Activated CD8-positive, alpha-beta T cell treated with anti-CD3 and anti-CD28 coated beads for 36 hours (primary cell): ENCODE measurements at places on chromosomes 2 and 18. TPM values are rescaled to one million over a fixed set of nuclear protein-coding genes. Genes with fewer than 3 reads are reported as not detected.

ZNF521 gene
- not detected for total RNA-seq

DNA sequence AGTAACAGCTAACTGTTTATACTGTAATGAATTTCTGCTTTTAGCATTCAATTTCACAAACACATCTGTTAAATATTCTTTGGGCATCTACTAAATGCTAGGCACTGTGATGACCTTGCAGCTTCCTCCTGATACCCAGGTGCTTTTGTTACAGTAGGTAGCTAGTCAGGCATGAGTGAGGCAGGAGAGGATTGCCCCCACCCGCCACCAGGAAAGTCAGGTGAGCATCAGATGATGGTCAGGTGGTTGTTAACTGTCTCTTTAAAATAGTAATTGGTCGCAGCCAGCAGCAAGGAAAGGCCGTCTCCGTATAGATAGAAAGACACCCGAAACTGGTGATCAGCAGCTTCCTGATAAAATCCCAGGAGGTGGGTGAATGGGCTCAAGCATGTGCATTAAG lies 255.6 kb downstream of the PIEZO2 start:
- no peak for DNase-seq

GRCh38 chr2:133780099-133780996 lies 212.1 kb upstream of the NCKAP5 start:
- peak; percentile 52 for DNase-seq

DNA sequence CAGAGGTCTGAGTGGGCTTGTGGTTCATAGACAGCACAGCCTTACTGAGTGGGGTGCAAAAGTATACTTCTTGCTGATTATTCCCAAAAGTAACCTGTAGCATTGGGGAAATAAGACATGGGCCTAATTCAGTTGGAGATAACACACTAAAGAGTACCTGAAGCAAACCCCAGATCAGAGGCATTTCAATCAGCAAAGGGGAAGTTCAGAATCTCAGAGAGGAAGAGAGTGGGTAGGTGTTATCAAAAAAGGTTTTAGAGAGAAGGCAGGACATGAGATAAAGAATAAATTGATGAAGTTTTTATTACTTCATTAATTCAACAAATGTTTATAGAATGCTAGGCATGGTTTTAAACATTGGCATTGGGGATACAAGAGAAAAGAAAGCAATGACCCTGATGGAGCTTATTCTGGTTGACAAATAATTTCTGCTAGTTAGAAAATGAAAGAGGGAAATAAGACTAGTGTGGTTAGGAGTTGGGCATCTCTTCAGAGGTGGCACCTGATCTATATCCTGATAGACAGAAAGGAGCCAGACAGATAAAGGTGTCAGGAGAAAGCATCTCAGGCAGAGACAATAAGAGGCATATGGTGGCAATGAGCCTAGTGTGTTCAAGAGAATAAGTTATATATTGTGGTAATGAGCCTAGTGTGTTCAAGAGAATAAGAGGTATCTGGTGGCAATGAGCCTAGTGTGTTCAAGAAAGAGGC lies 153.8 kb upstream of the SETBP1 start:
- no peak for DNase-seq

ABCG8 gene
- not detected for total RNA-seq

DNA sequence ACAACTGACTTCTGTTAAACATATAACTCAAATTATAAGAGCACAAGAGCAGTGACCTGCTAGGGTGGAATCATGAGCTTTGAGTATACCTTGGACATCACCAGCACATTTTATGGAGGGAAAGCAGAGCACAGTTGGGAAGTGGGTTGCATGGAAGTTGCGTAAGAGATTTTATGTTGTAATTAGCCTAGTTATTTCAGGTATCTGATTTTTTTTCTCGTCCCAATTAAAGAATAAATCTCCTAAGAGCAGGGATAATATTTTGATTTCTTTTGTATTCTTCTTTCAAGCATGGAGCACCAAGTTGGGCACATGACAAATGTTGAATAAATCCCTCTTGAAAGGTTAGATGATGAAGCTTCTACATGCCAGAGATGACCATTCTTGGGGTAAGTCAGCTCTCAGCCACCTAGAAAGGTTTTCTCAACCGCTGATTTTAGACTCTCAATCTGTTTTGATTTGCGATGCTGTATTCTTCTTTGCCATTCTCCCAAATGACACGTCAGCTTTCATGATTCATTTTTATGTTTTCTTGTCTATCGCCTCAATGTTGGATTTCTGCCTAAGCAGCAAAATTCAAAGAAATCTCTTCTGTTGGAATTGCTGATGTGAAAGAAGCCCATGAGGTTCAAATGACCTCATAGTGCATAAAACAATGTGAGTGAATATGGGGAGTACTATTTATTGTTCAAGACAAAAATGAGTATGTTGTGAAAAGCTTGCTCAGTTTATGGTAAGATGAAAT lies 15.3 kb upstream of the FN1 start:
- no peak for DNase-seq

- no peak for DNase-seq
These were observed 18.2 kb upstream of the HES6 start for GRCh38 chr2:238257786-238258700.

UBR3 gene
- 15.7 TPM for total RNA-seq

OTX1 gene
- total RNA-seq, result not detected

WDR43 gene
- total RNA-seq, result 121 TPM

DNA sequence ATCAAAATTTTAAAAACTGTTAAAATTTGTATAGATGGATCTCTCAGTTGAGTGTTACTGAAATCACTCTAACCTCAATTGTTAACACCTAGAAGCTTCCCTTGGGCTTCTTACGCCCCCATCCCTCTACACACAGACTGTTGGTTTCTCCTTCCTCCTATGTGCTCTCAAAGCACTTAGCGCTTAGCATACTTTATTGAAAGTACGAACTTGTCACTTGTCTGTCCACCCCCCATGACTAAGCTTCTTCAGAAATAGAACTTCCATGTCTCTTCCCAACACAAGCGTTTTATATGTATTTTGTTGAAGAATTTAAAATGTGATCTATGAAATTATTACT lies 441 bp downstream of the MPHOSPH10 start:
- DNase-seq, result no peak

DNA sequence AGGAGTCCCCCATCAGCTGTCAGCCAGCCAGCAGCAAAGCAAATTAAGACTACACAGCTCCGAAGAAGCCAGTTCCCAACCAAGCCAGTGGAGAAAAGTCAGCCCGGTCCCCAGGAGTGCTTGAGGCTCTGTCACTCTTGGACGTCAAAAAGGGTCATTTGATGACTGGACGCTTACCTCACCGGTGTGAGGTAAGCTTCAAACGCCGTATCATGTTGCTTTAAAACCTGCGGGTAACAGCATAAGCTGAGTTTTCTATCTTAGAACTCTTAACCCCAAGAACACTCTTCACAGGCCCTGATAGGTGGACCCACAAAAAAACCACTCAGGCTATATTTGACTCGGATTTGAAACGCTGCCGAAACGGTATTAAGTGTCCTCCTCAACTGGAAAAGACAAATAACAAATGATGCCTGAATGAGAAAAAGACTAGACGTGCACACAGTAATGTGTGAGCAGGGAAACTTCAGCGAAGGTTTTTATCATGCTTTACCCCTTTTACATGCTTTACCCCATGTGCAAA lies 682 bp upstream of the LNPK start:
- DNase-seq, result no peak

DNA sequence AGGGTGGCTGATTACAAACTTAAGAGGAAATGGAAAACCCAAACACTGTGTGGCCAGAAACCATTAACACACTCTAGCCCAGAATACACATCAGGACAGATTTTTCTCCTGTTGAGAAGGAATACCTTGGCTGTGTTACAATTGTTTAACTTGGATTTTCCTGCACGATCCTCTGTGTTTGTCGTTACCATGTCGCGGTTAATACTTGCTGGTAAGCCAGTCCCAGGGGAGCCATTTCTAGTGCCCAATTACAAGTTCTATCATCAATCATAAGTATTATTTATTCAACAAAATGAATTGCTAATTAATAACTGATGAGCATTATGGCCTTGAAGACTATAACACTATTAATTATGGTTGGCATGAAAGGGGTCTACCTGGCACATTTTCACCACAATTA lies 146.8 kb downstream of the LNPK start:
- DNase-seq, result no peak

DNA sequence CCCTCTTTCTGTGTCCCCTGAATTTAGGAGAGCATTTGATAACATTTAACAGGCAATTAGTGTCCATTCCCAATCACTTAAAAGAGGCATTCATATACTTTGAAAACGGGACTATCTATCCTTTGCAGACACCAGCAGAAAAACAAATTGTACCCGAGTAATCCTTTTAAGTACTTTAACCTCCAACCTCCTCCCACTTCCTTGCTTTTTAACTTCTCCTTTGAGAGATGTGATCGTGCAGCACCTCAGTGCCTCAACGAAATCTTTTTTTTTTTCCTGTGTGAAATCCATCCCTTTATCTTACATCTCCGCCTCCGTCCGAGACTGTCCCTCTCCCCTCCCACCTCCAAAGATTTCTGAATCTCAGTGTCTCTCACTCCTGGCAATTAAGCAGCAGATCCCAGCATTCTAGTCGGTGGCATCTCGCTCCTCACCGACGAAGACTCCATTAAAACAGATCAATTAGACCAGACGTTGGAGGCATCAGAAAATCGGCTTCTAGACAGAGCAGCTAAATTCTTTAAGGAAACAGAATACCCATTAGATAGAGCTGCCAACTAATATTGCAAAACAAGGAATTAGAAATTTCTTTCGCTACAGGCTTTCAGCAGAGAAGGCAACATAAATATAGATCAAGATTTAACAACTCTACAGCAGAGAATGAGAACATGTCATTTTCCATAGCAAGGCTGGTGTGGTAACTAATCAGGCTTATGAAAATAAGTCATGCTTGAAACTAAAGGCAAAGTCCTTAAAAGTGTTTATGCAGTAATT lies 1.9 kb upstream of the TMEFF2 start:
- no peak for DNase-seq

ZNF385B gene
- total RNA-seq, result not detected

CFAP210 gene
- total RNA-seq, result not detected

SYT4 gene
- not detected for total RNA-seq

GRCh38 chr18:6836331-6836730 lies 106.8 kb downstream of the ARHGAP28 start:
- no peak for DNase-seq

GALNT14 gene
- 1.1 TPM for total RNA-seq

GRCh38 chr2:214484239-214484638 lies 73.4 kb downstream of the VWC2L start:
- no peak for DNase-seq

XDH gene
- not detected for total RNA-seq

- no peak for DNase-seq
These were observed 85.7 kb upstream of the LAPTM4A start for GRCh38 chr2:20137131-20137571.

DNA sequence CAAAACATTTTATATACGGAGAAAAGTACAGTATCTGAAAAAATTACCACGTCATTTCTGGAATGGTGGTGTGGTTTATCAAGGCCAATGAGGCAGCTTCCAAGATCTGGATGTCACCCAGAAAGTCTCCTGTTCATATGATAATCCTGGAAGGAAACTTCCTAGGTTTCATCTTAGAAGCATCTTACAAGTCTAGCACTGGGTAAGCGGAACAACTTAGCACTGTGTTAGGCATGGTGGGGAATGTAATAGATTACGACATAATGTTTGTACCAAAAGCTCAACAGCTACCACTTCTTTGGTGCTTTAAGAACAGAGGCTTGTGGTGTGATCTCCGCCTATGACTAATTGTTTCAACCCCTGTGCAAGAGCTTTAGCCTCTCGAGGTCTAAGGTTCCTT lies 63.1 kb upstream of the LYPD1 start:
- no peak for DNase-seq
